ENCODE measurements at places on chromosomes 7 and 10.

DNA sequence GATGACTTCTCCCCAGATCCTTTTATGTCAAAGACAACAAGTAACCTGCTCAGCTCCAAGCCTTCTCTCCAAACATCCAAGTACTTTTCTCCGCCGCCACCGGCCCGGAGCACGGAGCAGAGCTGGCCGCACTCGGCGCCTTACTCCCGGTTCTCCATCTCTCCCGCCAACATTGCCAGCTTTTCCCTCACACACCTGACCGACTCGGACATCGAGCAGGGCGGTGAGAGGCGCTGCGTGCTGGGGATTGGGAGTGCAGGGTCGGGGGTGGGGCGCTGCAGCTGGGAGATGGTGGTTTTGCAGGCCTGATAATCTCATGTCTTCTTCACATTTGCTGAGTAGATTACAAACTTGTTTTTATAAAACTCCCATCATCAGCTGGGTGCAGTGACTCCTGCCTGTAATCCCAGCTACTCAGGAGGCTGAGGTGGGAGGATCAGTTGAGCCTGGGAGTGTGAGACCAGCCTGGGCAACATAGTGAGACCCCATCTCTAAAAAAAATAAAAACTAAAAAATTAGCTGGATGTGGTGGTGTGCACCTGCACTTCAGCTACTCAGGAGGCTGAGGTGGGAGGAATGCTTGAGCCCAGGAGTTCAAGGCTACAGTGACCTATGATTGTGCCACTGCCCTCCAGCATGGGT, 7.2 kb upstream of the BHLHA15 start:
- no peak for DNase-seq

DNA sequence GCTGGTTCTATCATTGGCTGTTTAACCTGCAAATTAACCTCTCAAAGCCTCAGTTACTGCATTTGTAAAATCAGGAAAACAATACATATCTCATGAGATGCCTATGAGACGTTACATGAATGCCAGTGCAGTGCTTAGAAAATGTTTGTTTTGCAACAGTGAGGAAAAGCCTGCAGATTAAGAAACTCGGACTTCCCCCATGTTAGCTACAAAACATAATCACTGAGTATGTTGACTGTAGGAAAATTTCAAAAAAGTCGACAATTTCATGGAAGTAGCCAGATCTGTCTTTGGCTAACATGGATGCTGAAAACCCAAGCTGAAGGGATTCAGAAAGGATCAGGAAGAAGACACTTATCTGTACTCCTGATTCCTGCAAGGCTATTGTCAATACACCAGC, 121.4 kb downstream of the TRIL start:
- no peak for DNase-seq

DNA sequence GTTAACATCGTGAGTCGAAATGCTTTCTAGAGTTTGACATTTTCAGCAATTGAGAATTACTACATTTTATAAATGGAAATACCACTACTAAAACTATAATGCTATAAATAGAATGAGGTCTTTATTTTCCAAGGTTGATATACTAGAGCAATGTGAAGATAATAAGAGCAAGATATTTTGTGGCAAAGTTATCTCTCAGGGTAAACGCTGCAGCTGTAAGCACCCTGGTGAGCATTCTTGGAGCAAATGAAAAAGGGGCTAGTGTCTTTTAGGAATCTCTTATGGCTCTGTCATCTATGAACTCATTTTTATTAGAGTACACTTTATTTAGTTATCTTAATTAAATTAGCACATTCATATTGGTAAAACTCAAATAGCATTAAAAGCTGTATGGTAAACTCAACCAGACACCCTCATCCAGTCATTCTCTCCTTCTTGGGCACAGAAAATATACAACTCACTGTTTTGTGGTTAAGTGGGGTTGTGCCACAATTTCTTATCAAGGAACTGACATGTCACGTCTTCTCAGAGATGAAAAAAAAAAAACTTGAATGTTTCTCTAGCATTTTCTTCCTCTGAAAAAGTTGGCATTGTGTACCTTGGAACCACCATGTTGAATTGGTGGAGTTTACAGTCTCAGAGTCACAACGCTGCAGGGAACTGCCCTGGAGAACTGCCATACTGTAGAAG, 289.5 kb upstream of the PFKP start:
- DNase-seq = no peak

- DNase-seq = no peak
These were observed 59.5 kb downstream of the LARP4B start for GRCh38 chr10:871951-872403.

- no peak for DNase-seq
These were observed 22.2 kb downstream of the CREB5 start for GRCh38 chr7:28434510-28434909.

DNA sequence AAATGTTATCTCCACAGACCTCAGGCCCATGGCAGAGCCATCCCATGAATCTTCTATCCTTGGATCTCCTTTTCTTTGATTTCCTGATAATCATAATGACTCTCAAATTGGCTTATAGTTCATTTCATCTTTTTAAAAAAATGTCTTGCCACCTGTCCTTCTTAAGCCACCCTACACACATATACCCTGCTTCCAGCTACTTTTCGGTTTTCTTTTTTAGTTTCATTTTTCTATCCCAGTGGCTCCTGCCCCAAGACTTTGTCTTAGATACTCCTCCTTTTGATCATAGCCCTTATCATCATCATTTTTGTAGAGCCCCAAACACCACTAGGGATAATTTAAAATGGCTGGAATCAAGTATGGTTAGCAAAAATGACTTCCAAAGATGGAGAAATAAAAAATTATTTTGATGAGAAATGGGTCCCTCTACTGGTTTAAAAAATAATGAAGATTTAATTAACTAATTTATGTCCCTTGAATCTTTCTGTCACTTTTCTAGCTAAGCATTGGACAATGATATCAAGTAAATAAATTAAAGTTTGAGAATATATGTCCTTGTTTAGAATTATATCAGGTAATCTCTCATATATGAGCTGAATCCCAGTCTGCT, 277.3 kb upstream of the SEMA3D start:
- no peak for DNase-seq

DNA sequence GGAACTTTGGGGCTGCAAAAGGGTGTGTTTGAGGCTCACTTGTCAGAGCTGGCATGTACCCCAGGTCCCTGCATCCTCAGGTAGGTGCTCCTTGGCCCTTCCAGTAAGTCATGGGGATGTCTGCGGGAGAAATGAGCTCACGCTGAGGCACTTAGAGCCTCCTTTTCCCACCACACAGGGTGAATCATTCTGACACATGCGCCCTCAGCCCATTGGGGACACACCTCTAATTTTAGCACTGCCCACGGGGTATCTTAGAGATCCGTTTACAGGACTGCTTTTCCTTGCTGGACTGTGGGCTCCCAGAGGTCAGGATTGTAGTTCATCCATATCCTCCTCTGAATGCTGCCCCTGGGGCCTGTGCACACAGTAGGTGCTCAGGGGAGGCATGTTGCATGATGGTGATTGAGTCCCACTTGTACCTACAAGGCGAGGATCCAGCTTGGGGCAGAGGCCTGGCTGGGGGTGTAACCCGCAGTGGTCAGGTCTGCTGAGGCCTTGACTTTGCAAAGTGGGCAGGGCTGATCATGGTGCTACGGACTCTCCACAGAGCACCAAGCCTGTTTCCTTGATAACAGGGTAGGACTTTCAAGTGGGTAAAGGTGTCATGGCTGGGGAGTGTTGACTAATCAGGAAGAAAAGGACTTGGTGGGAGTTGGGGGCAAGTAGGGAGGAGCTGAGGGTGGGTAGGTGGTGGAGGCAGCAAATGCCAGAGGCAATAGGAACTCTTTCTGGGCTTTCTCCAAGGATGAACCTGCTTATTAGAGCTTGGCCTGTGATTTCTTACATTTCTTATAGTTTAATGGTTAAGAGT, 5.8 kb downstream of the TSPAN15 start:
- DNase-seq = no peak

DNA sequence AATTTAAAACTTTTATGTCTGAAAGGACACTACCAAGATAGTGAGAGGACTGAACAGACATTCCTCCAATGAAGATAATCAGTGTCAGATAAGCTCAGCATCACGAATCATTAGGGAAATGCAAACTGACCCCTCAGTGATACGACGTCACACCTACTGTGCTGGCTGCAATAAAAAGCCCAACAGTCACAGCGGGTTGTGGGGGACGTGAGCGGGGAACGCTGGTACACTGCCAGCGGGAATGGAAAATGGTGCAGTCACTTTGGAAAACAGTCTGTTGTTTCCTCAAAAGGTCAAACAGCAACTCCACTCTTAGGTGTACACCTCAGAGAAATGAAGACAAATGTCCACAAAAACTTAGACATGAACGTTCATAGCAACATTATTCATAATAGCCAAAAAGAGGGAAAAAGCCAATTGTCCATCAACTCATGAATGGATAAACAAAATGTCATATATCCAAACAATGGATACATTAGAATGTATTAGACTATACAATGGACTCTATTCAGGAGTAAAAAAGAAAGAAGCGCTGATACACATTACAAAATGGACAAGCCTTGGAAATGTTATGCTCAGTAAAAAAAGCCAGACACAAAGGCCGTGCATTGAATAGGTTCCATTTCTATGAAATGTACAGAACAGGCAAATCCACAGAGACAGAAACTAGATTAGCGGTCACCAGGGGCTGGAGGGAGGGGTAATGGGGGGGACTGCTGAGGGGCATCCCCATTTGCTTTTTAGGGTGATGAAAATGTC, 2.4 kb upstream of the ECHS1 start:
- no peak for DNase-seq

DNA sequence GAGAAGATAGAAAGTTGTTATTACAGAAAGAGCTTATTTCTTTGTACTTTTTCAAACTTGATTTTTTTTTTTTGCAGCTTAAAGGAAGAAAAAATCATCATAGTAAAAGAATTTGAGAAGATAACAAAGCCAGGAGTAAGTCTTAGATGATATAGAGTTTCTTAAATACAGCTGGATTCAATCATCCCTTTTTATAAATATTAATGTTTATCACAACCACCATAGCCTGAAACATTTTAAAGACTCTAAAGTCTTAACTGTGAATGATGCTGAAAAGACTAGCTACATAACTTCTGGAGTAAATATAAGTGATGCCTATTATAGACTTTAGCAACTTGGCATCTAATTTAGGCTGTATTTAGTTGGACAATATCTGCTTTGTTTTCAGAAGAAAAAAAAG, 54.8 kb upstream of the FGL2 start:
- no peak for DNase-seq

GRCh38 chr10:61804414-61804813, 97.1 kb upstream of the ARID5B start:
- DNase-seq = no peak

DNA sequence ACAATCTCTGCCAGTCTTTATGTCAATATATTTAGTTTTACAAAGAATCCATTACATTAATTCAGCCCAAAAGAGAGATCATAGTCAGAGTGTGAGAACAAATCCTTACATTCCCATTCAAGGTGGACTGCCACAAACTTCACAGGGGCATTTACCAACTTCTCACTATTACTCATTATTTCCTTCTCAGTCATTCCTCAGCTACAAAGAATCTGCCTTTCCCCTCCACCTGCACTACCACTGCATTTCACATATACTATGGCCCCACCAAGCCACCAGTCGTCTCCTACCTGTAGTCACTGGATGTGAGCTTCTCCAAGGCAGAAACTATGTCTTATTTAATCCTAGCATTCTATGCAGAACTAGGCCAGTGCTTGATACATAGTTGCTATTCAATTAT, 94.3 kb downstream of the USP6NL start:
- DNase-seq = no peak

DNA sequence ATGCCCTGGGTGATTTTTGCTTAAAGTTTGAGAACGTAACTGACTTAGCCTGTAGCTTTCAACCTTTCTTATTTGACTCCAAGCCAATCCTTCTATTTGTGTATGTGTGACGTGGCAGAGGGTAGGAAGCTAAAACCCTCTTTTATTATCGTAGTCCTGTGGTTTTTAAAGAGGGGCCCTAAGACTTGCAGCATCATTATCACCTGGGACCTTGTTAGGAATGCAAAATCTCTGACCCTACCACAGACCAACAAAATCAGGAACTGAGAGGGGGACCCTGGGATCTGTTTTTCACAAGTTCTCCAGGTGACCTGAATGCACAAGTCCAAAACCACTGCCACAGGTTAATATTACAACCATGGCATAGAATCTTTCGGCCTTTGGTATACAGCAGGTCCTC, 80.1 kb downstream of the OSBPL3 start:
- DNase-seq = no peak

Data from activated CD8-positive, alpha-beta memory T cell treated with anti-CD3 and anti-CD28 coated beads for 4 hours (primary cell).